Fibroblast of skin of abdomen (primary cell): ENCODE measurements at places on chromosomes 12 and 14.

DNA sequence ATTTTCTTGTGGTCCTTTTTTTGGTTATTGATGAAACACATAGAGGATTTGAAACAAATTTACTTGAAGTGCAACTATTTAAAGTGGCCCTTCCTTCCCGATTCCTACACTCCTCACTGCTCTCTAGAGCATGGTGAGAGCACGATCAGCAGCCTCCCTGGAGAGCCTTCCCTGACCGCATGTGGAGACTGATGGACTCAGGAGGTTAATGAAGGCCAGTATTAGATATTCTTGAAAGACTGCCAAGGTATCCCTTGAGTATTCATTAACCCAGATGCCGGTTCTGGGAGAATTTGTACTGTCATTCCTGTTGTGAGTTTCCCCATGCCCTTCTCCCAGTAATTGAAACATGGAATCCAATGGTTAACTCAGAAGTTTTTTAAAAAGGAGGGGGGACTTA, 102.8 kb upstream of the FGD4 start:
- no peak for DNase-seq

GRCh38 chr12:24530689-24531088, 418.2 kb downstream of the BCAT1 start:
- DNase-seq, result no peak

- no peak for DNase-seq
Measured at GRCh38 chr12:100953217-100953616, 158.6 kb downstream of the ANO4 start.

DNA sequence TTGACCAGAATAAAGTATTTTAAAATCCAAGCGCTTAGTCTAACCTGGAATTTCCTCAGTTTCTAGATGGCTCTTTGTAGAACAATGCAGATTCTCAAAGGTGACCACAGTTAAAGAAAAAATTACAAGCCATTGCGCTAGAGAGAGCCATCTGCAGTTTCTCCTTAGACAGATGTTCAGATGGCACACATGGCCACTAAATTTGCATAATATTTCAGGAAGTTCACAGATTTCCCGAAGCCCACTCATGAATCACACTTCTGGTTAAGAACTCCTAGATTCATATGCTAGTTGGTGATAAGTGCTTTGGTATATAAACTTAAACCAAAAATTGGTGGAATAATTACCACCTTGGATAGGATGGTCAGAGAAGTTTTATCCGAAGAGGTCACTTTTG, 749 bp downstream of the AKAP3 start:
- DNase-seq, result no peak

DNA sequence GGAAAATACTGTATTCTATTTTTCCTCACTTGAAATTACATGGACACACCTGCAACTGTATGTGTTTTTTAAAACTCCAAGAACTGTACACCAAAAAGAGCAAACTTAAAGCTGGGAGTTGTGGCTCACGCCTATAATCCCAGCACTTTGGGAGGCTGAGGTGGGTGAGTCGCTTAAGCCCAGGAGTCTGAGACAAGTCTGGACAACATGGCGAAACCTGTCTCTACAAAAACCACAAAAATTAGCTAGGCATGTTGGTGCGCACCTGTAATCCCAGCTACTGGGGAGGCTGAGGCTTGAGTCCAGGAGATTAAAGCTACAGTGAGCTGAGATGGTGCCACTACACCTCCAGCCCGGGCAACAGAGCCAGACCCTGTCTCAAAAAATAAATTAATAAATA, 95.9 kb downstream of the SINHCAF start:
- DNase-seq, result no peak

DNA sequence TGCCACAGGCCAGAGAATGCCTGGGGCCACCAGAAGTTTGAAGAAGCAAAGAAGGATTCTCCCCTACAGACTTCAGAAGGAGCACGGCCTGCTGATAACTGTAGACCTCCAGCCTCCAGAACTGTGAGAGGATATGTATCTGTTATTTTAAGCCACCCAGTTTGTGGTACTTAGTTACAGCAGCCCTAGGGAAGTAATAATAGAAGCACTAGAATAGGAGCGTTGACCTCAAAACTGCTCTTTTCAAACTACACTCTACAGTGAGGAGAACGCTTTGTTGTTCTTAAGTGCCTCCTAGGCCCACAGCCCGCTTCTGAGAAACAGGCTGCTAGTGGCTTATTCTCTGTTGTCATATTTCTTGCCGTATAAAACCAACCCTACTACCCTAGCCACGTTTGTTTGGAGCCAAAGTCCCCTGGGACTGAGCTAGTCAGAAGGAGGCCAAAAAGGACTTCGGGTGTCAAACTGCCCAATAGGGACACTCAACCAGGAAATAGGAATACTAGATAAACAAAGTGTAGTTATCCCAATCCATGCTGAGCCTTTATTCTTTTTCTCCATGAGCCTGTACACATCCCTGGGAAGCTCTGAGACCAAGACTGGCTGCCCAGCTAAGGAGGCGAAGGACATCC, 38.5 kb upstream of the FRS2 start:
- no peak for DNase-seq

GRCh38 chr14:62673014-62673755, 372.1 kb downstream of the KCNH5 start:
- no peak for DNase-seq

GRCh38 chr14:52220924-52221811, 46.3 kb upstream of the PTGDR start:
- DNase-seq, result no peak

DNA sequence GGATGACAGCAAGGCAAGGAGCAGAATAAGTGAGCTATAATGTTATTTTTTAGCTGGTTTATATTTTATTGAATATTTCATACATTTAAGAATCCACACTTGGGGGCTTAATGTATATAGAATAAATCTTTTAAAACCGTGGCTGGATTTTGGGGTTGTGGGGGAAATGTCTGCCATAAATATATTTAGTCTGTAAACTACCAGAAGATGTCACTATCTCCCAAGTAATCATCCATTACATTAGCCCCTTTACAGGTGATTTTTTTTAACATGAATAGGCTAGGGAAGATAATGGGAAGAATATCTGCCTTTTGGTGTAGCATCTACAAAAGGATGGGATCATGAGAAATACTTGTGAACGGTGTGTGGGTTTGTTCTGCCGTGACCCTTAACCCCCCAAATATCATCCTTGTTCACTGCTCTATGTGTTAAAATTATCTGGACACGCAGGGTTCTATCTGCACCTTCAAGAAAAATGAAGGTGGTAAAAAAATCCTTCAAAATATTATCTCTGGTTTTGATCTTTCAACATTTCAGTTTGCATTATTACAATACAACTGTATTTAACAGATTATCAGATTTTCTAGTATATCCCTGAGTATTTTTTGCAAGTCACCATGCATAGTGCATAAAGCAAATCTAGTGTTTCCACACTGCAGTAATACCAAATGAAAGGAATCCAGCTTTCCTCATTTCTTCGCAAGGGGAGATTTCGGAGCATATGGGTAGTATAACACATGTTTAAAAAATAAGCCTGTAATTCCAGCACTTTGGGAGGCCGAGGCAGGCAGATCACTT, 8.0 kb upstream of the SLC17A8 start:
- peak; percentile 28 for DNase-seq

DNA sequence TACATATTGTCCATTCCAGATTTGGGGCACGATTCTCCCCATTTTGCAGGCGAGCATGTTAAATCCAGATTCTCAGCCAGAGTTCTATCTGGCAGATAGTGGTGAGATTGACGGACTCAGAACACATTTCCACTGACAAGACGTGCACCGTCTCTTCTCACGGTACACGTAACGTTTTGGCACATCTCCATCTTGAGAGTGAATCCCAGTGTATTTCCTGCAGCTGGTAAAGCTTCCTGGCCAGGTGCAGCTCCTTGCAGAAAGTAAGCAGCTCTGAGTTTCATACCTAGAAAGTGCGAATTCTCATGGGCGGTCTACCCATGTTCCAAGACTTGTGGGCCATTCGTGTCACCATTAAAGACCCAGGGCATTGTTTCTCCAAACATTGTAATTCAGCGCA, 102.6 kb downstream of the TSPAN9 start:
- DNase-seq, result no peak

- DNase-seq, result peak; percentile 83
Measured at GRCh38 chr14:61101803-61102548, 120.9 kb downstream of the SLC38A6 start.

- no peak for DNase-seq
Measured at GRCh38 chr14:45467023-45467422, 214.0 kb upstream of the MIS18BP1 start.

GRCh38 chr12:74537126-74537706, 419 bp upstream of the ATXN7L3B start:
- peak; percentile 58 for DNase-seq

GRCh38 chr12:65464930-65465329, 186.4 kb downstream of the MSRB3 start:
- peak; percentile 96 for DNase-seq

GRCh38 chr12:122518908-122519307, 7.8 kb downstream of the RSRC2 start:
- DNase-seq, result no peak

- no peak for DNase-seq
Measured at GRCh38 chr12:76460807-76461206, 98.8 kb downstream of the OSBPL8 start.

GRCh38 chr12:79451365-79451764, 239.4 kb downstream of the PAWR start:
- no peak for DNase-seq

DNA sequence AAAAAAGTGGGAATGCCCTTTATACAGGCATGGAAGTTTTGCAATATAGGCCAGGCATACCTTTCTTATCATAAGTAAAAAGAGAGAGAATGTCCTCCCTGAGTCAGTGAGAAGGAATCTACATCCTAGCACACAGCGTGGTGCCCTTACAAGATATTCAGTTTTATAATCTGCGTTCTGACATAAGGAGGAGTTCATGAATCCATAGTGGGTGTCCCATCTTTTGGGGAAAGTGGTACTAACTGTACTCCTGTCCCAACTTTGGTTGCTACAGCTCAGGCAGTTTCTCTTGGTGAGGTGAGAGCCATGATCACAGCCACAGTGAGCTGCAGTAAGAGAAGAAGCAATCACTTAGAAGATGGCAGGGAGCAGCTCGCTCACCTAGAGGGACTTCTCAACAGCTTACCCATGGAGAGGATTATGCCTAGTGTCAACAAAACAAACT, 332.9 kb downstream of the BCAT1 start:
- peak; percentile 12 for DNase-seq

DNA sequence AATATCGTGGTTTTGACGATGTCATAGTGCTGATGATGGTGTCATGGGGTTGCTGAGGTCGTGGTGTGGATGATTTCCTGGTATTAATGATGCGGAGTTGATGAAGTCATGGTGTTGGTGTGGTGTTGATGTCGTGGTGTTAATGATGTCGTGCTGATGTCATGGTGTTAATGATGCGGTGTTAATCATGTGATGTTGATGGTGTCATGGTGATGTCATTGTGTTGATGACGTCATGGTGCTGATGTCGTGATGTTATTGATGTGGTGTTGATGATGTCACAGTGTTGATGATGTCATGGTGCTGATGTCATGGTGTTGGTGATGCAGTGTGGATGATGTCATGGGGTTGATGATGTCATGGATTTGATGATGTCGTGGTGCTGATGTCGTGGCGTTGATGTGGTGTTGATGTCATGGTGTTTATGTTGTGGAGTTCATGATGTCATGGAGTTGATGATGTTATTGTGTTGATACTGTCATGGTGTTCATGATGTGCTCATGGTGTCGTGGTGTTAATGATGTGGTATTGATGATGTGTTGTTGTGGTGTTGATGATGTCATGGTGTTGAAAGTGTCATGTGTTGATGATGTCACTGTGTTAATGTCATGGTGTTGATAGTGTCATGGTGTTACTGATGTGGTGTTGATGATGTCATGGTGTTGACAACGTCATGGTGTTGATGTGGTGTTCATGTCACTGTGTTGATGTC, 48.5 kb upstream of the RIMBP2 start:
- peak; percentile 32 for DNase-seq

- DNase-seq, result peak; percentile 78
Measured at GRCh38 chr14:24259282-24260025, 3.5 kb downstream of the TGM1 start.

GRCh38 chr14:75252254-75252837, 26.3 kb upstream of the FOS start:
- DNase-seq, result no peak

DNA sequence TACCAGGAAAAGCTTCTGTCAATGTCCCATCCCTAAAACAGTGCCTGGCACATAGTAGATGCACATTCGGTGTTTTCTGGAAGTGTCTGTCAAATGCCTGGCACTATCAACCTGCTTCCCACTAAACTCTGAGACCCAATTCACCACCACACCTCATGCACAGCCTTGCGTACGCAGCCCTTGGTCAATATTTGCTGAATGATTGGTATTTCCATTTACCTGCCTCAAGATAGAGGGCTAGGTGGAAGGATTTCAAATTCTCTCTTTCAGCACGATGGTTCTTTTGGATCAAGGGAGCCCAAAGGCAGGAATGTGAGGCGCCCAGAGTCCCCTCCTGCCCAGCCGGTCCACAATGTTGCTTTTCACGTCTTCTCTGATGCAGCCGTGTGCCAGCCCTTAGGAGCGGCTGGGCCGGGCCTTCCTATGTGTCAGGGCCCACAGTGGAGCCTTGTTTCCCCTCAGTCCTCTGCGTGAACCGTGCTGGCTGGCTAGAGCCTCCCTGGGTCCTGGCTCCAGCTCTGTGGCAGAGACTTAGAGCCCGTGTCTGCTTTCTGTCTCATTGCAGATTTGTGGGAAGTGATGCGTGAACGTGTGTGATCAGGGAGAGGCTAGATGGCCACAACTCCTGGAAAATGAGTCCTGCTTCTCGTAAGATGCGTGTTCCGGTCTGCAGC, 99.9 kb upstream of the RFLNA start:
- no peak for DNase-seq

- no peak for DNase-seq
Measured at GRCh38 chr12:31855427-31855826, 103.8 kb upstream of the RESF1 start.

DNA sequence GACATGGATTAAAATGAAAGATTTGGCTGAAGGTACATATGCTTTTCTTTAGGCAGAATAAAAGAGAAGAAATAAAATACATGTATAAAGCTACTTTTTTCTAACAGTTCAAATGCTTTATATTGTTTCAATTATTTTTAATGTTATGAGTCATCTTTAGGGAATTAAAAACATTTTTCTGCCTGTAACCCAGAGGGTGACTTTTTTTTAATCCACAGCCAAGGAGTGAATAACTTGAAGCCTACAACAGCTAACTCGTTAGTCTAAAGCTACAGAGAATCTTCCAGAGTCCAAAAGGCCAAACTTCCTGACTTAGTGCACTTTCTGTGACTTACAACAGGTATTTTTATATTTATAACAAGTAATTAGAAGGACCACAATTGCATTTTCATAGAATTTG, 151.6 kb downstream of the SEC23A start:
- peak; percentile 88 for DNase-seq

DNA sequence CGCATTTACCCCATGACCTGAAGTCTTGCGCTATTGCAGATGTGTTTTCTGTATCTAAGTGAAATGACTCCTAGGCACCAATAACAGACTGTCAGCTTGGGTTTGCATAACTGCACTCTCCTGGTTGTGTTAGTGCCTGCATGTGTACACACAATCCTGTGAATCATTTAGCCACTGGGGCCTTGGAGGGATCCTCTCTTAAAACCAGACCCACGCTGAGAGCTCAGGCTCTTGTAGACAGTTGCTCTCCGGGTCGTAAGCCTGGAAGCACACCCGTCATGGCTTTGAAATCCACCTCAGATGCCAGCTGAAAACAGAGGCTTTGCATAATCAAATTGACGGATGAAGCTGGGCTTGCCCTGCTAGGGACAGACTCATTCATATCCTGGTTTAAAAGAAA, 79.2 kb upstream of the RBM19 start:
- no peak for DNase-seq

GRCh38 chr12:27210187-27210586, 33.9 kb upstream of the STK38L start:
- DNase-seq, result no peak

- no peak for DNase-seq
Measured at GRCh38 chr14:31270196-31270772, 62.7 kb upstream of the HECTD1 start.
